ENCODE measurements at places on chromosomes 3 and 15.

GRCh38 chr3:142029052-142029642 lies 120.2 kb downstream of the TFDP2 start:
- DNase-seq, result no peak

GRCh38 chr3:122916084-122916483 lies 111.5 kb downstream of the SEMA5B start:
- DNase-seq, result no peak

DNA sequence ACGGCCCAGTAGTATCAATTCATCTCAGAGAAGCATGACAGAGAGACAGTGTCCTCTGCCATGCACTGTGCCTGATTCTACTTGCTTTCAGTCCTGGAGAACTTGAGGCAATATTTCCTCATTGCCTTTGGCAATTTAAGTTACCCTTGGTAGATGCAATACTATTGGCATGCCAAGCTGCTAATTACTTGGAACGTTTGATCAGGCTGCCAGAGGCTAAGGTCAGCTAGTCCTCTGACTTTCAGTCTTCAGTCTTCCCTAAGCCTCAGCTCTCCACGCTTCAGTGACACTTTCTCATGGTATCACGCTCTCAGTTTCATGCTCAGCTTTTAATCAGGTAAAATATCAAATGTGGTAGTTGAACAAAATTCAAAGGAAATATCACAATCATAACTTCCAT lies 13.1 kb upstream of the OSBPL11 start:
- DNase-seq, result no peak

- DNase-seq, result no peak
These were observed 126.7 kb downstream of the FOXB1 start for GRCh38 chr15:60130821-60131220.

DNA sequence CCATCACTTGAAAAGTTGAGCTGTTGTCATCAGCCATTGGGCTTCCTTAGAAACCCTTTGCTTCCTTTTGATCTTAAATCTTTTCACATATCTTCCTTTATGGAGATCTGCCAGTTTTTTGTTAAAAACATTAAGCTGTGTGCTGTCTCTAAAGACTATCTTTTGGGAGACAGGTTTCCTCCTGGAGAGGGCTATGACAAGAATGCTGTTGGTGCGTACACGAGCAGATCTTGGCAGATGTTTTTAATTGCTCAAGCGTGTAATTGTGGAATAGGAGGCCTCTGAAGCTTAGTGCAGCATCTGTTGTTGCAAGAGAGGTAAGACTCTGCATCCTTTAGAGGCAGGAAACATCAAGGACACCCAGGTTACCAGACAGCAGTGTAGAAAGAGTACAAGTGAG lies 56.8 kb downstream of the PHLDB2 start:
- DNase-seq, result no peak

Data from C1 segment of cervical spinal cord (tissue), 14 donors.